ENCODE measurements at places on chromosomes 4 and X.

- no peak for DNase-seq
These were observed 83.0 kb upstream of the CBR4 start for GRCh38 chr4:169092889-169093522.

DNA sequence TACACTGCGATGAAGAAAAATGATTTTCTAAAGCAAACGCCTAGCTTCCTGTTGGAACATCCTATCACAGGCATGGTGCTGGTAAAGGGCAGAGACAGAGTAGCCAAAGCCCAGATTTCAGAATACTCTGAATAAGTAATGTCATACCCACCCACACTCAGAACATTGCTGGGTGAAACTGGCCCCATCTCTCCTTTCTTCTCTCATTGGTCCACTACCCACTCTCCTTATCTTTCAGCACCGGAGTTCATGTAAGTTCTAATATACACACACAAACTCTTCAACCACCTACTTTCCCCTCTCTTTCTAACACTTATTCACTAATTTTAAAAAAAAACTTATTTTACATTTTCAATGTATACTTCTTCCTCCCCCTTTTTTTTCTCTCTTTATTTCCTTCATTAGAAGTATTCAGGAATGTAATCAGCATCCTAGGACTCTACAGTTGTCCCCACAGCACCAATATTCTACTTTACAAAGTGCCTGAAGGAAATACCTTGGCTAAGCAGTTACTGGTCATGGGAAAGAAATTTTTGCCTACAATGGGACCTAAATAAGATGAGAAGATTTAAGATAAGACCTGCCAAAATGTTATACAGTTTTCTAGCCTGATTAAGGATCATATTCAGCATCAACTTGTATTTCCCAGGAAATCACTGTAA lies 63.0 kb downstream of the SEC24D start:
- DNase-seq: no peak

DNA sequence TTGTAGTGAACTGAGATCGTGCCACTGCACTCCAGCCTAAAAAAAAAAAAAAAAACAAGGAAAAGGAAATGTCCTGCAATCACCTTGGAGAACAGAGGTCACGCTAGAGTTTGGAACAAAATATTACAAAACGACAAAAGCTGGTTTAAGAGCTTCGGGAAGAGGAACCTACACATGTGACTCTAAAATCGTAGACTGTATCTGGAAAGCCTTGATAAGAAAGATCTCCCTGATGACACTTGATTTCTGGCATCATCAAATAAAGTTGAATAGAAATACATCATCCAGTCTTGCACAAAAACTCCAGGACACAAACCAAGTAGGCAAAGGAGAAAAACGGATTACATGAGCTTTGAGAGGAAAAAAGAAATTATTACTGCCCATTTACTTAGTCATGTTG lies 31.1 kb upstream of the DOCK11 start:
- no peak for DNase-seq

GRCh38 chrX:39260965-39261364 lies 459.7 kb downstream of the MID1IP1 start:
- no peak for DNase-seq

GRCh38 chr4:55931833-55932232 lies 16.9 kb upstream of the CEP135 start:
- no peak for DNase-seq

DNA sequence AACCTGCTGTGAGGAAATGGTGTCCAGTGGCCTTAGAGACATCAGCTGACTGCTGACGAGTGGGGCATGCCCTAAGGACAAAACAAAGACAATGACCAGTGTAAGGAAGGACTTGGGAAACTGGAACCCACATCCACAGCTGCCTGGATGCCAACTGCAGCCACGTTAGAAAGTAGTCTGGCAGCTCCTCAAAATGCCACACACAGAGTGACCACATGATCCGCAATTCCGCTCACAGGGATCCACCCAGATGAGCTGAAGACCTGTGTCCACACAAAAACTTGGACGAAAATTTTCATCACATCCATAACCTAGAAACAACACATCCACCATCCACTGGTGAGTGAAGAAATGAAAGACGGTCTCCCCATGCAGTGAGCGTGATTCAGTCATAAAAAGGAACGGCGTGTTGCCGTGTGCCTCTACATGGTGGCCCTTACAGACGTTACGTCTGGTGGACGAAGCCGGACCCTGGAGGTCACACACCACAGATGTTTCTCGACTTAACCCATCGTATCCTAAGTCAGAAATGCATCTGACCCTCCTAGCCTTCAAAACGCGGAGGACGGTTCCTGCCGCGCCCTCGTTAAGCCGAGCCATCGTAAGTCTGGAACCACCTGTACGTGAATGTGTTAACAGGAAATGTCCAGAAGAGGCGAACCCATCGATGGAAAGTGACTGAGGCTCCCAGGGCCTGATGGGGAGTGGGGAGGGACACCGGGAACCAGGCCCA lies 40.6 kb upstream of the MXD4 start:
- DNase-seq: no peak

DNA sequence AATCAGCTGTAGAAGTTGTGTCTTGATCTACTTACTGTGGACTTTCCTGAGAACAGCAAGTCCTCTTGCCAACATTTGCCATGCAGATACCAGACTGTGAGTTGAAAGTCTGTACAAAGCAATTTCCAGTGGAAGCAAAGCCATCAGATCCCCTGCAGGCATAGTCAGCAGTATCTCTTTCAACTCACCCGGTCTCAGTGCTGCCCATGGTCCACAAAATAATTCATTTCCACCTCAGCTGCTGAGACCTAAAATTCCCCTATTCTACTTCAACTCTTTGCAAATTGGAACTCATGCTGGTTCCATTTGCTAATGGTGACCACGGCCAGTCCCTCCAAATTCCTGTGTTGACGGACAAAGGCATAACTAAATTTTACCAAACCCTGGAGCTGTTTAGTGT lies 46.0 kb upstream of the RPL34 start:
- DNase-seq: no peak

DNA sequence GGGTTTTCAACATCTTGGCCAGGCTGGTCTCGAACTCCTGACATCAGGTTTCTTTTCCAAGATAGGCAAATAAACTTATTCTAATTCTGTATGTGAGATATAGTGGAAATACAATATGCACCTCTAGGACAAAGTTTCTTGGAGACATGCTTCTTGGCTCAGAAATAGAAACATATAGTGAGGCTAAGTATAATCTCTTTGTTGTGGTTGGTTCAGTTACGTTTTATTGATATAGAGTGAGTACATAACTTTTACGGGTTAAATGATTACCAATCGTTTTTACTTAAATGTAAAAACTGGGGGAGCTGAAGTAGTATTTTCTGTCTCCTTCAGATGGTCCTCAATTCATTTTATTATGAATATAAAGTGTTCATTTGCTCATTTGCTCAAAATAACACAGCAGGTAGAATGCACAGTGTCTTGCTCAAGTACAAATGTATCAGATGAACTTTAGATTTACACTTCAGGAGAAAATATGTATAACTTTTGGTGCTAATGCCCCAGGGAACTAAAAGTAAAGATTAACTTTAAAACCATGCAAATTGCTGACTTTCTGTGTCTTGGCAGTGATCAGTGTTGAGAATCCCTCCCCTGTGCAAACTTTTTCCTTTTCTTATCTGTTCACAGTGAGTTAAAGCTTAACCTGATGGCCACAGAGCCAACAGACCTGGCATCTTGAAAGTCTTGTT lies 77.6 kb downstream of the AFF1 start:
- no peak for DNase-seq

DNA sequence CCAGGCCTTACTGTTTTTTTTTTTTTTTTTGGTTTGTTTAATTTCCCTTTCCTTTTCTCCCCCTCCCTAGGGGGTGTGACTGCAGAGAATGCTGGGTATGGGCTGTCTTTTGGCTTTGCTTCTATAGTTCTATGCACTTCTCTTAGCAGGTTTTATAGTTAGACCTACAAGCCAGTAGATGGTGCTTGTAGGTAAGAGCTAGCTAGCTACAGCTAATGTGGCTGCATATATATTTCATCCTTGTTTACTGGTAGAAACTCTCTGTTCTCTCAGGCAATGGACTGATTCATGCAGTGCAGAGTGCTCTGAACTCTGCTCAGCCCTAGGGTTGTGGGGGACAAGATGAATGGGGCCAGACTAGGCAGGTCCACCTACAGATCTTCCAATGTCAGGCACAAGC lies 246.4 kb downstream of the SH2D1A start:
- no peak for DNase-seq

- no peak for DNase-seq
These were observed 2.4 kb upstream of the BCORL1 start for GRCh38 chrX:129980001-129980401.

DNA sequence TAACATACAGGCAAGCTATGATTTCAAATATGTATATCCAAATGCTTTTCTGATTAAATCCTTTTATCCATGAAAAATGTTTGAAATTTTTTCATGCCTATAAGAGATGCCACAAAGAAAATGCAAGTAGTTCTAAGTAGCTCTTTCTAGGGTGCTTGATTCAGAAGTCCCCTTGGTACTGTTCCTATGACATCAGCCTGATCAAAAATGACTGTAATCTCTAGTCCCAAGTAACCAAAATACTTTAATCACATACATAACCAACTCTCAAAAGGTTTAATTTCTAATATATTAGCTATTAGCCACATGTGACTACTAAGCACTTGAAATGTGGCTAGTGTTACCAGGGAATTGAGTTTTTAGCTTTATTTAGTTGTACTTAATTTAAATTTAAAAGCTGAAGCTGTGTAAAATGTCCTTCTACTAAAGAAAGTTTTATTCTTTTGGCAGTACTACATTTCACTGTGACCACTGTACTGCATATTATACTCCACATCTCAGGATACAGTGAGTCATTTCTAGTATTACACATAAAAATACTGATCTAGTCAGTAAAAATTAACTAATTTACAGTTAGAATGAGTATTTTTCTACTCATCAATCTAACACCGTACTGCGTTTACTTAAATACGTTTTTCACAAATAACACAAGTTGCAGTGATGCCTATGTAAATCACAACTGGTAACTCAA lies 33.9 kb downstream of the FBXW7 start:
- DNase-seq: no peak

- DNase-seq: no peak
These were observed 122.8 kb downstream of the TBL1X start for GRCh38 chrX:9587642-9588041.

Data from GM19239 (cell line).